Left lung (tissue), 14 donors: ENCODE measurements at places on chromosomes 3 and 15. TPM values are rescaled to one million over a fixed set of nuclear protein-coding genes. Genes with fewer than 3 reads are reported as not detected.

DNA sequence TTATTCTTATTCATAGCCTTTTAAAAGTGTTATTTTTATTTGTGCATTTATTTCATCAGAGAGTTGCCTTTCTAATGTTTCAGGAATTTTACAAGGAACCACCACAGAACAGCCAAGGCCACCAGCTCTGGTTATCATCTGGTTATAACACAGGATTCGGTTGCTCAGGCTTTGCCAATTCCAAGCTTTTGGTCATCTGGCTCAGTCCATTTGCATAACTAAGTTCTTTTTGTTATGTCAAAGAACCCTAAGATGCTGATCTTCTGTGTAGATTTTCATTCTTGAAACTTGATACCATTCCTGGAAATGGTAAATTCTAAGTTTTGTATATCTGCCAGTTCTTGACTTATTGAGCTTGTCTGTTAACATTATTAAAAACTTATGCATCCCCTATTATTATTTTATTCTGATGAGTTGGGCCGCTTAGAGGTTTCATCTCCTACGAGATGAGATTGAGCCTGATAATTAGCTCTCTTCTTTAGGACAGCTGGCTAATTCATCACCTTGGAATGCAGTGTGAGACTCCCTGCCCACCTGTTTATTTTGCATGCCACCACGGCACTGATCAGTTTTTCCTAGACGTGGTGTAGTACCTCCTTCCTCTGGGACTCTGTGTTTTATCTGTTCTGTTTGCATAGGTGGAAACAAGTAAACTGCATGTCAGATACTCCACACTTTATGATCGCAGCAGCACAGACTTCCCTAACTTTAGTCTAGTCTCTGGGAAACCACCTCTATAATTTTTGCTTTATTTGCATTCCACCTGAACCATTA lies 264.8 kb downstream of the SLCO3A1 start:
- DNase-seq = no peak

- no peak for DNase-seq
Observed at GRCh38 chr3:174100744-174101143, 703.2 kb downstream of the NLGN1 start.

DNA sequence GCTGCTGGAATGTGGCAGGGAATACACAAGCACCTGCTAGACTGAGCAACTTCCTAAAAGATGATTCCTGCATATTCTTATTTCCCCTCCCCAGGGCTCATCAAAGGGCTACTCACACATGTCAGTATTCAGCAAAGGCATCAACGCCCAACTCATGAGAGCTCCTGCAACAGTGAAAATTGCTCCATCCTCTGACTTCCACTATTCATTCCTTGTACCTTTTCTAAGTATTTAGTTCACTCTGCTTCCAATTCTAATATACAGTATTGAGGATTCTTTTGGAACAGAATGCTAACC lies 84.1 kb downstream of the SCN11A start:
- DNase-seq = no peak

- DNase-seq = no peak
Observed at GRCh38 chr3:62172199-62172598, 201.2 kb downstream of the FEZF2 start.

DNA sequence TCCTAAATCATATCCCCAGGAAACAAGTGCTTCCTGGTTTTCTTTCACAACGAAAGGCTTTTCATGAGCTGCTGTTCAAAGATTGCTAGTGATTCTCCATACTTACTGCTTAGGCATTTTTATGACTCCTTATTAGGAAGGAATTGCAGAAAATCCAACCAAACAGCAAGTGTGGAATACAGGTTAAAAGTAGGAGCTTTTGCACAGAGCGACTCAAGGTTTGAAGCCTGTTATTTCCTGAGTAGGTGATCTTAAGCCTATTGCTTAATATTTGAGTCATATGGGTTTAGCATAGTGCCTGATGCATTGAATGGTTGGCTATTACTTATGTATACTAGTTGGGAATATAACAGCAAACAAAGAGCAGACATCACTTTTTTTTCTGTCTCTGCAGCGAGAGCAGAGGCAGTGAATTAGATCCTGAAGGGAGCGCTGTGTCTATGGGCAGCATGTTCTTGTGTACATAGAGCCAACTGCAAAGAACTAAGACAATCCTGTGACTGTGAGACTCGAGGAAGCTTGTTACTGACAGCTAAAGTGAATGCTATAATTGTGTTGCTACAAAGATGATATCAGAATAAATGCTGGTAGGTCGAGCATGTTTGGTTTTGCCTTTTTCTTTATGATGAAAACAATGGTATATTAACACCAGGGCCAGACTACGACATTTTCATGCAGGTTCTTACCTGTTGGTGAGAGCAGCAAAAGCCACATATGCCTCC lies 6.3 kb downstream of the TM4SF1 start:
- DNase-seq = no peak

DNA sequence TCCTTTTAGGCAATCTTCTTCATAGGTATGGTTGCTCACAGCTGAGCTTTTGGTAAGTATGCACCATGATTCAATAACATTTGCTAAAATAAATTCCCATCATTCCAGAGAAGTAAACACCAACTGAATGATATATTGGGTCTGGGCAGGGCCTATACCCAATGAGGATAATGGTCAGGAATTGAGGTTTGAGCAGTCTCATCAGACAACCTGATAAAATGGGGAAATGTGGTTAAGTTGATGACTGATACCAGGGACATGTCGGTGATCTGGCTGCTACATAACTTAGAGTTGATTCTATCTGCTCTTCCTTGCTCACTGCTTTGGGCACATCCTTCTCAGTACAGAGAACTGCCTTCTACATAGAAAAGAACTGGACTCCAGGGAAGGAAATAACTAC lies 92.9 kb downstream of the GPR156 start:
- DNase-seq = no peak

DNA sequence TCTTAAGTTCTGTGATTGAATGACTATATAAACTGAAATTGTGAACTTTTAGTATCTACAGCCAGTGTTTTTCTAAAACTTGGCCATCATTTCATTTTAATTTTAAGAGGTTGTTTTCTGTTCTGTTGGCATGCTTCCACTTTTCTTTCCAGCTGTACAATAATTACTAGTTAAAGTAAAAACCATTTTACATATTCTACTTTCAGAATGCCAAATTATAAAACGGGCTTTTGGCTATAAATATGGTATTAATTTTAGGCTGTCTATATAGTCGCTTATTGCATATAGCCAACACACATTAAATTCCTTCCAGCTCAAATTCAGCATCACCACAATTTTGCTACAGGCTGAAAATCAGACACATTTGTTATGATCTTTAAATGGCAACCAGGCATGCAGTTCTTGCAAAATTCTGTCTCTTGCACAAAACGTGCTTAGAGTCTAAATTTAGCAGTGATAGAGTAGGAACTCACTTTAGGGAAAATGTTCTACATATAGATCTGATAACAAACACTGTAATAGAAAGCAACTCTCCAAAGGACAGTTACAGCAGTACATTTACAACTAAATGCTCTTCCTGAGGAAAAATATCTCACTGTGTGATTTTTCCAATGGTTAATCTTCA lies 81.1 kb downstream of the BTD start:
- DNase-seq = peak; percentile 33

DNA sequence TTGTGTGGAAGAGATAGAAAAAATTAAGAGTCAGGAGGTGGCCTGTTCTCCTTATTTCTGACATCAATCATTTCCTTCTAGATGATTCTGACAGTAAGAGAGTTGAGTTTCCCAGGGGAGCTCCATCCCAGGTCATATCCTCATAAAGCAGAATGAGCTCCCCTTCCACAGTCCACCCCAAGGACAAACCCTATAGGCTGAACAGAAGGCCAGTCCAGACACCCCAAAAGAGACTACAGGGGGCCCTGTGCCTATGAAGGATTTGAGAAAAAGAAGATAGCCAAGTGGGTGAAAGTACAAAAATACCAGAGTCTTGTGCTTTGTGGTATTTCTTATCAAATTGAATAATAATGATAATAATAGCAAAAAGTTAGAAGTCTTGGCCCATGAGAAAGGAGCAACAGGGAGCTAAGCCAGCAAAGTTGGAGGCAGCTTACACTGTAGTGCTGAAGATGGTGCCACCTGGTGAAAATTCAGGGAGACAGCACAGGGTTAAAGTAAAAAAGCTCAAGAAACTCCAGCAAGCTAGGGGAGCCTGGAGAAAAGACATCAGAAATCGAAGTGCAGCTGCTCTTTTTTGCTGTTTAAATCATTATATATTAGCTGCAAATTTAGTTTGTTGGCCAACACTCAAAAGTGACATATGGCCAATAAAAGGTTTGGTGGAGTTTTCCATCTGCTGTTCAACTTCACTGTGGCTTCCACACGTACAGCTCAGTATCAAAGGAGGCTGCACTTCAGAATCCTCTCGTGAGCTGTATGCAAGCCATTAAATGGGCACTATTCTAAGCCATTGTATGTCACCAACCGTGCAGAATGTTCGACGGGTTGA lies 35.8 kb upstream of the SLC24A5 start:
- DNase-seq = peak; percentile 18

DNA sequence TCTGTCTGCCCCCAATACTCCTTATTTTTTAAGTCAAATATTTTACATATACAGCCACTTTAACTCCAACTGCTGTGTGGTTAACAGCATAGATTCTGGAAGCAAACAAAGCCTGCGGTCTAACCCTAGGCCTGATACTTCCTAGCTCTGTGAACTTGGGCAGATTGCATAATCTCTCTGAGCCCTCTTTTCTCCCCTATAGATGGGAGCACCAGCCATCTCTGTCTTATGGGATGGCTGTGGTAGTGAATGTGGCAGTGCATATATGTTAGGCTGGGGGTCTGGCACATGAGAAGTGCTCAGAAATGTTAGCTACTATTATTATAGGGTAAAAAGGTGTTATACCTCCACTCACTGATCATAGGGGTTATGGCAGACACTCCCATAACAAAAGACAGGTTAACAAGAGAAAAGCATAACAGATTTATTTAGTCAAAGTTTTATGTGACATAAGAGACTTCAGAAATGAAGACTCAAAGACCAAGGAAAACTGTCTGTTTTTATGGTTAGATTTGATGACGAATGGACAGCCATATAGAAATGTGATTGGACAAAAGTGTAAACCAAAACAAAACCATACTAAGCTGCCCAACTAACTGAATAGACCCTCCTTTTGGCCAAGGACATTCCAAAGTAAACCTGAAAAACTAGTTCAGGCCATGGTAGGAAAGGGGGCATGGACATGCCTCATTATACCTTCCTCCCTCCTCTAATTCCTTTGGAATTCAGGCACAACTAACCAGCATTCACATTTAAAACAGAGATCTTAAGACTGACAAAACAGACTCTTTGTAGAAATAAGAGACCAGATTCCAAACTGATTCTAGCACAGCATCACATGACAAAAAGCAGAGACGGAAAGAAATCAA lies 53.9 kb upstream of the DAZL start:
- no peak for DNase-seq

DNA sequence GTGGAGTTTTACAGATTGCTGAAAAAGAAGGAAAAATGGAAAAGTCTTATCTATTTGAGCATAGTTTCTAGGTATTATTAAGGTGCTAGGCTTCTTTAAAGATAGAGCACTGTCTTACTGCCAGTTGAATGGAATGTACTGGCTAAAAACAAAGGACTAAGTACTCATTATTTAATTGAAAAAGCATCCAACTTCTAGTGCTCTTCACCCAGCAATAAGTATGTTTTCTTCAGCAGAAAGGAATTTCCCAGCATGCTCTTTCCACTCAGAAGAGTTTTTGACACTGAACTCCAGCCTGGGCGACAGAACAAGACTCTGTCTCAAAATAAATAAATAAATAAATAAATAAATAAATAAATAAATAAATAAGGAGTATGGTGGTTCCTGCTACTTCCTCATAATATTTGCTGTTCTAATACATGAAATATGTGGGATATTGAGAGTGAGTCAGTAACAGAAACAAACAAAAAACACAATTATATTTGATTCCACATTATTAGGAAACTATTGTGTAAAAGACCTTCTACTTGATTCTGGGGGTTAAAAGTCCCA lies 70.6 kb downstream of the ATP13A4 start:
- no peak for DNase-seq

DNA sequence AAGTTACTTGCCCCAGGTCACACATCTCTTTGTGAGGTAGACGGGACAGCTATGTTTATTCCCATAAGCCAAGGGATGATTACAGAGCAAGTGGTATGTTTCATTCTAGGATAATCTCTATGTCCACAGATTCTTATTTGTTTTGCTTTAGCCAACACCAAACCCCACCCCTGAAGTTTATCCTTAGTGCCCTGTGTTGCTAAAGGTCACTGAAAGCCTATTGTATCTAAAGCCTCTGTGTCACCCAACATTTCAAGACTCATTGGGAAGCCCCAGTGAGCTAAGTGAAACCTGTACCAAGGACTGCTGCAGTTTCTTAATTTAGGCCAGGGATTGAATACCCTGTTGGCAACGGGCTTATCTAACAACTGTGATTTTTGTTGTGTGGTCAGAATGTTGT lies 135.6 kb downstream of the ADAMTS9 start:
- no peak for DNase-seq

DNA sequence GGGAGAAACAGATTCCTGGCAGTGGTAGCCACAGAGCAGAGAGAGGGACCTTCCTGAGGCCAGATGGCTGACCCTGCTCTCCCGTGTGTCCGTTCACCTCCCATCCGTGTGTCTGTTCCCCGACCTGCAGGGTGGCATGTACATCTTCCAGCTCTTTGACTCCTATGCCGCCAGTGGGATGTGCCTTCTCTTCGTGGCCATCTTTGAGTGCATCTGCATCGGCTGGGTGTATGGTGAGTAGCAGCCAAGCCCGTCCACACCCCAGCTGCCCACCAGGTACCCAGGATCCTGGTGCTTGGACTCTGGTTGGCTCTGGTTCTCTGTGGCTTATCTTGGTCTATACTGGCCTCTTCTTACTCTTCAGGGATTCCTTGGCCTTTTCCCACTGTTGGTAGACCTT lies 59.5 kb upstream of the SLC6A1 start:
- no peak for DNase-seq

GRCh38 chr3:142801746-142802145 lies 77.9 kb downstream of the TRPC1 start:
- no peak for DNase-seq

DNA sequence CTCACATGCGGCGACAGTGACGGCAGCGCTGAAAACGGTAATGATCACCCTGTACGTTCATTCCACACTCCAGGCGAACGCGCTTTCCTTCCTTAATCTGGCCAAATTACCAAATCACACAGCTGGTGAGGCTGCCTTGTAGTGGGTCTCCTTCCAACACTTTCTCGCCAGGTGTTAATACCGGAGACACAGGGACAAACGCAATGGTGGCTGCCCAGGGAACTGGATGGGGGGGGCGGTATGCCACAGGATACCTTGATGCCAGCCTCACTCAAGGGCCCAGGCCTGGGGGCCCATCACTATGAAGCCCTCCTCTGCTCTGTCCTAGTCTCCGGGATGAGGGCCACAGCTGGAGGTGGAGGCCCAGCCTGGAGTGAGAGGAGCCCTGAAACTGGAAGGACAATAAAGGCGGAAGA lies 1.4 kb upstream of the CAMK2N2 start:
- no peak for DNase-seq

- DNase-seq = no peak
Observed at GRCh38 chr15:96042734-96043224, 287.7 kb upstream of the NR2F2 start.

GRCh38 chr3:188760408-188760807 lies 411.4 kb upstream of the TPRG1 start:
- no peak for DNase-seq

The COL6A6 gene
- total RNA-seq = 7.7 TPM

The CMTM7 gene
- 50.4 TPM for total RNA-seq

The CHAC1 gene
- total RNA-seq = 5.8 TPM

The CD80 gene
- 3.7 TPM for total RNA-seq

The FEZF2 gene
- not detected for total RNA-seq

The LIPH gene
- 76.0 TPM for total RNA-seq

The ACKR4 gene
- 6.9 TPM for total RNA-seq

The TRPM1 gene
- total RNA-seq = not detected

The C3orf70 gene
- 3.8 TPM for total RNA-seq

The OSBPL10 gene
- total RNA-seq = 27.2 TPM

The PCOLCE2 gene
- 21.2 TPM for total RNA-seq
